Renal cortex interstitium (tissue), 15 donors: ENCODE measurements at places on chromosomes 2 and 18. TPM values are rescaled to one million over a fixed set of nuclear protein-coding genes. Genes with fewer than 3 reads are reported as not detected.

DNA sequence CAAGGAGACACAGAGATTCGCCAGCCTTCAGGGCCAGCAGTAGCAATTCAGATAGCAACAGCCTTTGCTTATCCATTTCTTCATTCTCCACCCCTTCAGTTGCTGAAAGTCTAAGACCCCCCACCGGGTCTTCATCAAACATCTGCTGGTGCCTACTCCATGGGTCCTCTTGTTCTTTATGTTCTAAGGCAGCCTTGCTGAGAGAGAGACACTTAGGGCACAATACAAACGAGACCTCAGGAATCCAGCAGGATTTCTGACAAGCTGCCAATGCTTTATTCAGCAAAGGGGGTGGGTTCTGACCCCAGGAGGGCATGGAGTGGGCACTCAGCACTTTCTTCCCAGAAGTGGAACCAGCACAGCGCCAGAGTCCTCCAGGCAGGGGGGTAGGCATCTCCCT, 36.2 kb upstream of the CNGA3 start:
- no peak for DNase-seq

The MPHOSPH10 gene
- polyA plus RNA-seq: 44.2 TPM

The OR6B2 gene
- polyA plus RNA-seq: not detected

The SIX3 gene
- not detected for polyA plus RNA-seq

DNA sequence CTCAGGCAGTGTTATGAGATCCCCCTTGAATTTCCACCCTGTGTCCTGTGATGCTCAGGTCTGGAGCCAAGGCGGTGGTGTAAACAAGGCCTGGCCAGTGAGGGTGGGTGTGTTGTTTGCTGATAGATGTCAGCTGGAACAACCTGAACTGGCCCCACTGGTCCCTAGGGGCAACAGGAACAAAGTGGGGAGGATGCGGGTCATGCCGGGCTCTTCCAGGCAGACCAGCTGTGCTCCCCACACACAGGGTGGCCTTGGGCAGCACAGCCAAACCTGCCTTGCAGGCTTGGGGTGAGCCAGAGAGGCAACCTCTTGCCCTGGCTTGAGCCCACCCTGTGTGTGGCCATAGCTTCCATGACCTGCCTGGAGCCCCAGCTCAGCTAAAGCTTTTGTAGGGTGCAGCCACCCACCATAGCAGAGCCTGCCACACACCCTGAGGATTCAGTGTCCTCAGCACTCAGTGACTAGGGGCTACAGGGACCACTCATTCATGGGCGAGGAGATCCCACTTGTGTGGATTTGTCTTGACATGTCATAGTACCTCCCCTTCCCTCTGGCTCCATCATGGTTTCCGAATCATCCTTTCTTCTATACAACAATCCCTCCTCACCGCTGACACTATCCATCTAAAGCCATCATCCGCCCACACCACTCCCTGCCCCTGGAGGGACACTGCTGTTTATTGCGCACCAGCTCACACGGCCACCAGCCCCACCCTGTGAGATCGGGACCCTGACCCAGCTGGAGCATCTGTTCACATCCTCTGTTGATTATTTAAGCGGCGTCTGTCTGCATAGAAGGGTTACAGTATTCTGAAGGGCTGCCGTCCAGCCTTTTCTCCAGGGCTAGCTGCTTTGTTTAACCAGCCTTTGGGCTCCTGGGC, 268.8 kb downstream of the CYP26B1 start:
- no peak for DNase-seq
